ENCODE measurements at places on chromosomes 4 and X.

GRCh38 chr4:10667701-10668326, 16.8 kb downstream of the CLNK start:
- no peak for DNase-seq

DNA sequence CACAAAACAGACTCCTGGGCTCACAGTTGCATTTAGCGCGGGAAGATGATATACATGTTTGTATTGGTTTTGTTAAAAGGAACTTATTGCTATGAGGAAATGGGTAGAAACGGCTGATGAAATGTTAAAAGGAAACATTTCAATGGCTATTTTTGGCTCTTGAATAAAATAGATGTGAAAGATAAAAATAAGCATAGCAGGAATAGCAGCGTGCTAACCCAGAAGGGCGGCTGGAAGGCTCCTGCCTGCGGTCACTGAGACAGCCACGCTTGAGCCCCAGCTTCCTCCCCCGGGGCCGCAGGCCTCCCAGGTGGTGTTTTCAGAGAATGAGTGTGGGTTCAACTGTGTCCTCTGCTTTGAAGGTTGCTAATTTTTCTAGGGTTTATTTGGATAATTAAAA, 35.0 kb upstream of the CLCN4 start:
- no peak for DNase-seq

DNA sequence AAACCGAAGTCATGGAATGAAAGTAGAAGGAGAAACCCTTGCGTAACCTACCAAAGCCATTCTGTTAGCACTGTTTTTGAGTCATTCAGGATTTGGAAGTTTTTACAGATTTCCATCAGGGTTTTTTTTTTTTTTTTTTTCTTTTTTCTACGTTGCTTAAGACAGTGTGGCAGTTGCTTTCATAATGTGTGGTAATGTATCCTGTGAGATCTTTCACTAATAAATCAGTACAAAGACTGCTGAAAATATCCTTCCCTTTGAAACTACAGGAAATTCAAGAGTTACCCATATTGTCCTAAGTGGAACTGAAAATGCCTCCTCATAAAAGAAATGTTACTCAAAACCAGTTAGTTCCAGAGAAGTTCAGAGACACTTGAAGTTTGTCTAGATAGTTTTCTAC, 137.8 kb downstream of the RAPGEF2 start:
- DNase-seq = no peak

DNA sequence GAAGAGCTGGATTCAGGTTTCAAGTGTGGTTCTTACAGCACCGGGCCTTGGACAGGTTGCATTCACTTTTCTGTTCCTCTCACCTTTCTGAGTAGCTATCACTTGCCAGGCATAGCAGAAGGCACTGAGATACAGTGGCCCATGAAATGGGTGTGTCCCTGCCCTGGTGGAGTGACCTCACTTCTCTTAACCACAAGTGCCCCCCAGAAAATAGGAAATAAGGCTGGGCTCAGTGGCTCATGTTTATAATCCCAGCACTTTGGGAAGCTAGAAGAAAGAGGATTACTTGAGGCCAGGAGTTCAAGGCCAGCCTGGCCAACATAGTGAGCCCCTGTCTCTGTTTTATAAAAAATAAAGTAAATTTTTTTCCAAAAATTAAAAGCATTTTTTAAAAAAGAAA, 101.7 kb upstream of the KIT start:
- no peak for DNase-seq

DNA sequence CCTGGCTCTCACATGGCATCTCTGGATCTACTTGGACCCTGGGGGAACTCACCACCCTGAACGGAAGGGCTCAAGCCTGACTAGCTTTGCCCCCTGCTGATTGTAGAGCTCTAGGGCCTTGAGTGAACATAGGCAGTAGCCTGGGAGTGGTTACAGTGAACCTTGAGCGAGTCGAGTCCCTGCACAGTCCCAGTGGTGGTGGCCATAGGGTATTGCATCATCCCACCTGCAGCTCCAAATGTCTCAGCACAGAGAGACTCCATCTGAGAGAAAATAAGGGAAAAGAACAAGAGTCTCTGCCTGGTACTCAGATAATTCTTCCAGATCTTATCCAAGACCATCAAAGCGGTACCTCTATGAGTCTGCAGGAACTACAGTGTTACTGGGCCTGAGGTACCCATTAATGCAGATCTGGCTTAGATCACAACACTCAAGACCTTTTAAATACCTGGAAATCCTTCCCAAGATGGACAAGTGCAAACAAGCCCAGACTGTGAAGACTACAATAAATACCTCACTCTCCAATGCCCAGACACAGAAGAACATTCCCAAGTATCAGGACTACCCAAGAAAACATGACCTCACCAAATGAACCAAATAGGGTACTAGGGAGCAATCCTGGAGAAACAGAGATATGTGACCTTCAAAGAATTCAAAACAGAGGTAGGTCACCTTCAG, 167.5 kb upstream of the TET2 start:
- DNase-seq = no peak

DNA sequence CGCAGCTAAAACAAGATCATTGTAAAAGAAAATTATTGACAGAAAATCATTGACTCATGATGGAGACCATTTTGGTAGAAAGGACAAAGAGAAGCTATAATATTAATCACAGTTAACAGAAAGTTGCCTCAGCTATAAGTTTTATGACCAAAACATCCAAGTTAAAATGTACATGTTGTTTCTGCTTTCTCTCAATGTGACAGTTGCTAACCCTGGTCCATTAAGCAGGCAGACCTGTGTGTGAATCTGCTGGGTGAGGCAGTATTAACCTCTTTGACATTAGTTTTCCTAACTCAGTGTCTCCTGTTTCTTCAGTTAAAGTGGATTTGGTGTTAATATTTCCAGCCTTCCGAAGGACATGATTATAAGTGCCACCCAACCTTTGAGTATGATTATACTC, 94.8 kb upstream of the DCLK2 start:
- DNase-seq = no peak

DNA sequence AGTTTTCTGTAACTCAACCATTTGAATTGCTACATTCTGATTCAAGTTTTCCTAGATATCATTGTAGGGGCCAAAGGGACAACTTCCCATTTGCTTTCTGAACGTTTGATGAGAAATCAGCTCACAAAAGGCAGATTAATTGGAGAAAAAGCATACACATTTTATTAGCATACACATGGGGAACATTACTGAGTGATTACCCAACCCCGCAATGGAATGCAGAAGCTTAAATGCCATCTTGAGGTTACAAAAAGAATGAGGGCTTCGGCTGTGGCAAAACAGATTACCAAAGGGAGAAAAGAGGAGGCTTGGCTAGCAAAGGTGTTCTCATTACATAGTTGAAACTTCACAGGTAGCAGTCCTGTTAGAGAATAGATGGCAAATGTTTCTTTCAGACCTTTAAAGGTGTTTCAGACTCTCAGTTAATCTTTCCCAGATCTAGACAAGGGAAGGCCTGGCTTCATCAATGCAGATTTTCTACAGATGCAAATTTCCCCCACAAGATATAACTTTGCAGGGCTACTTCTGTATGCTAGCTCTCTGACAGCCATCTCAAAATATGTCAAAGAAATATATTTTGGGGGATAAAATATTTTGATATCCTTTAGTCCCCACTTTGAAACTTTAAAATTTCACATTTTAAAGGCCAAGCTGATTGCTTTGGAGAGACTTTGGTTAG, 26.5 kb upstream of the HERC6 start:
- DNase-seq = no peak

DNA sequence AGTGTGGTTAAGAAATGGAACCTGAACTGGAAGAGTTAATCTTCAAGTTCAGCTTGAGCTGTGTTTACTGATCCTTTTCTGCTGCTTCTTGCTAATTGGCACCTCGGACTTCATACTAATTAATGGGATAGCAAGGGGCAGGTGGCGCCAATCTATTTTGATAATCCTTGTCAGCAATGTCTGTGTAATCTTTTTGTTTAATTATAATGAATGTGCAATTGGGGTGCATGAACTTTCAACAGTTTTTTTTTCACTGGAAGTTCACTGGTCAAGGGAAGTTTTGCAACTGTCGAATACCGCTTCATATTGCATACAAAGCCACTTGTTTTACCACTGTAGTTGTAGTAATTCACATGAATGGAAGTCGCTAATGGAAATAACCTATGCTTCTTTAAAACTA, 261.0 kb downstream of the BMPR1B start:
- no peak for DNase-seq
